ENCODE measurements at places on chromosomes 13 and 19.

GRCh38 chr19:33090179-33090578 lies 9.2 kb downstream of the GPATCH1 start:
- no peak for DNase-seq

DNA sequence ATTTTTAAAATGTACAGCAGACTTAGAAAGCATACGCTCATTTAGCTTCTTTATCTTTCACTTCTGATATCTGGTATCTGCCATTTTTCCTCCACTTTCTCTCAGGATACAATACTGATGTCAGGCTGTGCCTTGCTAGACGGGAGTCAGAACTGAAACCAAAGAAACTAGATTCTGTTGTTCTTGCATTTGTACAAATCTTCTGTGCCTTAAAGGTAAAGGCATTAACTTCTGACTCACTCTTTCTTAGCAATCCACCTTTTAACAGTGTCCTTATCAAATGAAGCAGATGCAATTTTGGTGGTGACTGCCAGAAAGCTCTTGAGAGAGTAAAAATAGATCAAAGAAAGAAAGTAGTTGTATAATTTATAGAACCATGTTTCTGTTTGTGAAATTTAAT lies 370.4 kb downstream of the PCDH20 start:
- peak; percentile 12 for DNase-seq

DNA sequence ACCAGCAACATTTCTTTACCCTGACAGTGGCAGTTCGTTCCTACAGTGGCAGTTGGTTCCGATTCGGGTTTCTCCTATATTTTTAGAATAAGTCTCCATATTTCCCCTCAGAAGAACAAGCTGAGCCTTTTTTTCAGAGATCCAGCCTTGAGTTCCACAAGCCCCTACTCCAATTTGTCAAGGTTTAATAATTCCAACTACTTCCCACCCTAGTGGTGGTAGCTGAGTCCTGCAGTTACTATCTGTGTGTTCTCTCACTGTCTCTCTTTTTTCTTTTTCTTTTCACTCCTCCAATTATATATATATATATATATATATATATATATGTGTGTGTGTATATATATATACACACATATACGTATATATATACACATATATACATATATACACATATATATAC lies 1347.3 kb downstream of the PCDH9 start:
- DNase-seq = no peak

- no peak for DNase-seq
These were observed 823 bp downstream of the DOCK6 start for GRCh38 chr19:11261431-11261970.

DNA sequence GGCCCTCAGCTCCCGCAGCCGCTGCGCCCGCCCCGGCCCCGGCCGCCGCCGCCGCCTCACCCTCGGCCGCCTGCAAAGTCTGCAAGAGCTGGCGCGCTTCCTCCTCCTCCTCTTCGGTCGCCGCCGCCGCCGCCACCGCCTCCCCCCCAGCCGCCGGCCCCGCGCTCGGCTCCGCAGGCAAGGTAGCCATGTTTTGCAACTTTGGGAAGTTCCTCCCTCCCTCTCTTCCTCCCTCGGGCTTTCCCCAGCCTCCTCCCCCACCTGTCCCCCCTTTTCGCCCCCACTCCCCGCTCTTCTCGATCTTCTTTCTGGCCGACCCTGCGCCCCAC lies 433 bp downstream of the SIX5 start:
- no peak for DNase-seq

DNA sequence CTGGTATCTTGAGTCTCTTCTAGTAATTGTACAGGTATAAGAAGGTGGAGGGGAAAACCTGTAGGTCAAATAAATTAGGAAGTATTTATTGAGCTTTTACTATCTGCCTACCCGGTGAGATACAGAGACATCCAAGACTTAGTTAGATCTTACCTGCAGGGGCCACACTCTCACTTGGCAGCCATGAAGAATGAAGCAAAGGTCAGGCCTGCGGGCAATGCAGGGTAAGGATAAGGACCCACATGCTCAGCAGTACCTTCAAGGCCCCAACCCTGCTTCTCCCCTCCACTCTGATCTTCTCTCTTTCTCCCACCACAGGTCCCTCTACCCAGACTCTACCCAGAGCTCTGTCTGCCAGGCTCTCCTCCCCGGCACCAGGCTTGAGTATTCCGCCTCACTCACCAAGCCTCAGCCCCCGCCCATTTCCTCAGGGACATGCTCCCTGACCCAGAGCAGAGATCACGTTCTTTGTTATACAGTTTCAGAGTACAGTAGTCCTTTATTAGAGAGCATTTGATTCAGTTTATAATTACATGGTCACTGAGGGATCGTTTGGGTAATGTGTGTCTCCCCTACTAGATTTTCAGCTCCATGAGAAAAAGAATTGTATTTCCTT lies 18.9 kb upstream of the CLDN10 start:
- no peak for DNase-seq

GRCh38 chr19:43639519-43640423 lies at the start of gene CADM4:
TSS of gene CADM4 (minus strand) at chr19:43639850. CDS start at chr19:43639790, 60 bp downstream.
- no peak for DNase-seq
